Nasal cavity respiratory epithelium epithelial cell of viscerocranial mucosa (primary cell): ENCODE measurements at places on chromosomes 2 and 18. TPM values are rescaled to one million over a fixed set of nuclear protein-coding genes. Genes with fewer than 3 reads are reported as not detected.

Gene WDFY1
- total RNA-seq, result 98.1 and 102 TPM in 2 replicates

Gene ZAP70
- total RNA-seq, result 0.07 TPM in 1 of 2 replicates, not detected in the other

Gene FEV
- total RNA-seq, result not detected in 2 replicates

Gene EPB41L3
- total RNA-seq, result 0.68 and 2.1 TPM in 2 replicates

Gene POTEI
- not detected in 2 replicates for total RNA-seq

Gene TDRD15
- not detected in 2 replicates for total RNA-seq

Gene MC2R
- total RNA-seq, result not detected in 2 replicates

Gene SLC30A3
- total RNA-seq, result not detected in 2 replicates
